ENCODE measurements at places on chromosomes 1 and 21.

DNA sequence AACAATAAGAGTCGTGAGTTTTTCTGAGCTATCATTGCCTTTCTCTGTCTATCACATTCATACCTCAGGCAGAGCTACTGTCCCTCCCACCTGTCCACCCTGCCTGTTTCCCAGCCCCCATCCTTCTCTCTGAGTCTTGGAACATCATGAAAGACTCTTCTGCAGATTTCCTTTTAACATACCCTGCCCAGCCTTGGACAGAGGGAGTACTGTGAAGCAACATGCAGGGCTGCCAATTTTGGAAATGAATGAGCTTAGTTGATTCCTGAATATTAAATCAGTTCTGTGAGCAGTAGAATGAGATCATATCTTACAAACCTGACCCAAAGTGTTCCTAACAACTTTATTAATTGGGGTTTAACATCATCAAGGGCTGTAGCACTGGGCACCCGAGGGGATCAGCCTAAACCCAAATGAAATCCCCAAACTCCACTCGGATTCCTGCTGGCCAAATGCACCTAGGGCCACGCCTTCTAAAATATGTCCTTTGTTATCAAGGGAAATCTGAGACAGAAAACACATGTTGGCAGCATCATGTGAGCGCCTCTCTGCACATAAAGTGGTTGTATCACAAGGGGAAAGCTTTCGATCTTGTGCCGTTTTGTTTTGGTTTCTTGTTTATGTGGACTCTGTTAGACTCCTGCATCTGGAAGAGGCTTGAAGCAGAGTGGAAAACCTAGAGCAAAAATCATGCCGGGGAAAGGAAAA lies 357.6 kb downstream of the KIF26B start:
- no peak for DNase-seq

- no peak for DNase-seq
Observed at GRCh38 chr1:234997201-234997895, 131.3 kb downstream of the TOMM20 start.

DNA sequence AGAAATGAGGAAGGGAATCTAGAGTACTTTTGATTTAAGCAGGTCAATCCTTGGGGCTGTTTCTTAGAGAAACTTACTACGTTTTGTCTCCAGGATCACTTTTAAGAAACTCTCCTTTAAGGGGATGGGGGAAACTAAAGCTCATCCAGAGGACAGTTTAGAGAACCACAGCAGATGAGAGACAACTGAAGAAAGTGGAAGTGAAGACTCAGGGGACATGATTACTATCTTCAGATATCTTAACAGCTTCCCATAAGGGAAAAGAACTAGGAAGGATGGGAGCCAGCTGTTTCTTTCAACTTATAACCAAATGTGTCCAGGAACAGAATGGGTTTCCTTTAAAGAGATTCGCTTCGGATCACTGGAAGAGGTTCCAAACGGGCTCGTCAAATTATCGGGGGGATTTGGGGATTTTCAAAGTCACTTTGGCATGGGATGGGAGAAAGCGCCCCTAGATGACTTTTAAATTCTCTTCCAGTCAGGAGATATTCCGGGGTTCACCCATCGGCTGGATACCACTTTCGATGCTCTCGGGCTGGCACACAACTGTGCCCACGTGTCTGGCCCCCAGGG lies 1.2 kb downstream of the SCMH1 start:
- no peak for DNase-seq

DNA sequence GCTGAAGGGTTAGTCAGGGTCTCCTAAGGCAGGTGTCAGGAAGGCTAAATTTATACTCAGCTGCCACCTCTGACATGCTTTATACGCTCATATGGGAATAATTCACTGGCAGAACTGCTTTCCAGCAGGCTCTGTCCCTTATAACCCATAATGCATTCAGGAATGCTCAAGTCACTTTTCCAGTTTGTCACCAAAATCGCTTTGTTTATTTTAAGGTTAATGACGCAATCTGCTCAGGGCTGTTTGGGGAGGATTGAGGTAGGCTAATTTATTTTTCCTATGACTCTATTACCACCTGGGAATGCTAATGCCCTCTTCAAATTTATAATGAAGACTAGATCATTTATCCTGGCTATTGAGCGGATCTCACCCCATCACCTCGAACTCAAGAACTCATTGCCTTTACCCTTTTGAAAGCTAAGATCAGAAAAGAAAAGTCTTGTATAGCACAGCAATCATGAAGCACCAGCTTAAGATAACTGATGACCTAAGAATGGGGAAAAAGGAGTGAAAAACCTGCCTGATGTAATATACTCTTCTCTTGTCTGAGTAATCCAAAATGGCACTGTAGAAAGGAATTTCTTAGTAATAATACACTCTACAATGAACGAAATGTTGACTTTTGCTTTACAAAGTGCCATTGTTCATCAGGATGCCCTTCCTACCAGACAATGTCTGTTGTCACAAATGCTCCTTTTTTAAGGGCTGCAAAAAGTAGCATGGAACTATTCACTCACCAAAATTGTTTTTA lies 97.9 kb upstream of the EXO1 start:
- no peak for DNase-seq

GRCh38 chr1:107593501-107594209 lies 371.3 kb downstream of the VAV3 start:
- no peak for DNase-seq

DNA sequence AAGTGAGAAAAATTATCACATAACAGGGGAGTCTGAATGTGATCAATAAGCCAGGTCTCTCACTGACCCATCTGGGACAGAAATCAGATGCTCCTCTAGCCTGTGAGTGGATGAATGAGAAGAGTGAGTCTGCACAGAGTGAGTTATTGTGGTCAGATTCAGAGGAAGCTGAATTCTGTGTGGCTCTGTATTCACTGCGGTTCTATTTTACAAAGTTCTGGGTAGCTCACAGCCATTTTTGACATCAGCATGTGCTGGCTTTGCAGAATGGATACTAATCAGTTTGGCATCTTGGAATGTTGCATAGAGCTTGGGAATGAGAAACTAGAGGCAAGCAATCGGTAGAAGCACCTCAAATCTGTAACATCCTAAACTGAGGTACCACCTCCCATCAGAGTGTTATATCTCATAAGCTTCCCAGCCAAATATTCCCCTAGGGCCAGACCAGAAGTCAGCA lies 3.8 kb downstream of the COLGALT2 start:
- no peak for DNase-seq

- DNase-seq = no peak
Observed at GRCh38 chr1:182444497-182444896, 5.4 kb upstream of the RGSL1 start.

GRCh38 chr1:9231648-9232332 lies 2.8 kb upstream of the H6PD start:
- DNase-seq = no peak

- DNase-seq = no peak
Observed at GRCh38 chr1:182309631-182310351, 81.8 kb downstream of the GLUL start.

DNA sequence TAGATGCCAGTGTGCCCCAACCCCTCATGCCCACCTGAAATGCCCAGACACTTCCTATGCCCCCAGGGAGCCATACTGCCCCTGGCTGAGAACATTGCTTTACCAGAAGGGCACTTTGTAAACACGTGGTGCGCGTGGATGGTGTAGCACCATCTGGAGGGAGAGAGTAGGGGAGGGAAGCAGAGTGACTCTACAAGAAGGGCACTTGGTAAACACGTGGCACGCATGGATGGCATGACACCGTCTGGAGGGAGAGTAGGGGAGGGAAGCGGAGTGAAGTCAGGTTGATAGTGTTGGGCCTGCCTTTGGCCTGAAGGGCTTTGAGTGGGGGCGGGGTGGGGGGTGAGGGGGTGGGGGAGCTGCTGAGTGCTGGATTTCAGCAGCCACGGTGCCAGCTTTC lies 324.0 kb upstream of the VAMP3 start:
- DNase-seq = no peak

DNA sequence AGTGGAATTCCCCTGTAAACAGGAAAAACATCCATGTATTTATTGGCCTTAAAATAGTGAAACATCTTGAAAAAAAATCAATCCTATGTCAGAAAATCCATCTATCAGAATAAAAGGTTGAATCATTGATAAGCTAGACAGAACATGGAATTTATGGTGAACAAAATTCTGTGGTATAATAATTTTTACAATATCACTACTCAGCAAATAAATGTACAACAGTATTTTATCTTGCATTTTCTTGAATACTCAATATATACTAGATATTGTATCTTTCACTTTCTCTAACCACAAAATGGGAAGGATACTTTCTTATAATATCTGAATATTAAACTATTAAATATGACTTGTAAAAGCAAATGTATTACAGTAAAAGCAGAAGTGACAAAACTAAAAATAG lies 5.7 kb upstream of the UBE4B start:
- no peak for DNase-seq

DNA sequence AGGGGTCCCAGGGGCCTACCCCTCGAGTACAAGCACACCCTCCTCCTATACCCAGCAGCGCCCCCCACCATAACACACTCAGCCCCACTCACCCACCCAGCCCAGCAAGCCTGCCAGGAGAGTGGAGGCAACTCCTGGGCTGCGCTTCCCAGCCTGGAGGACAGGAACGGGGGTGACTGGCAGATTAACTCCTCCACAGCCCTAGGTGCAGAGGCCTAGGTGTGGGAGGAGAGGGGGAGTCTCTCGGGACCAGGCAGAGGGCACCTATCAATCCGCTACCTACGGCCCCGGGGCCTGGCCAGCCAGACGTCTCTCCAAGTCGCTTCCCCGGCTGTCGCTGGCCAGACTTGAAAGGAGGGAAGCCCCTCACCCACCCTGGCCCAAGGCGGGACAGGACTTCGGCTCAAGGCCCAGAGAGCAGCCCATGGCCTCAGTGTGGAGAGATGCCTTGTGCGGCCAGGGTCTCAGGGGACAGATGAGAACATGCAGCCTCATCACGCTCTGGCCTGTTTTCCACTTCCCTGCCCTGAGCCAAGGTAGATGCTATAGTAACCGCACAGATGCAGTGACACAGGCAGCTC lies 24.9 kb downstream of the MATN1 start:
- DNase-seq = no peak

GRCh38 chr1:174116042-174116441 lies 43.3 kb upstream of the RABGAP1L start:
- no peak for DNase-seq

- DNase-seq = no peak
Observed at GRCh38 chr1:78673120-78673519, 23.5 kb downstream of the IFI44 start.
